ENCODE measurements at places on chromosomes 4 and X.

DNA sequence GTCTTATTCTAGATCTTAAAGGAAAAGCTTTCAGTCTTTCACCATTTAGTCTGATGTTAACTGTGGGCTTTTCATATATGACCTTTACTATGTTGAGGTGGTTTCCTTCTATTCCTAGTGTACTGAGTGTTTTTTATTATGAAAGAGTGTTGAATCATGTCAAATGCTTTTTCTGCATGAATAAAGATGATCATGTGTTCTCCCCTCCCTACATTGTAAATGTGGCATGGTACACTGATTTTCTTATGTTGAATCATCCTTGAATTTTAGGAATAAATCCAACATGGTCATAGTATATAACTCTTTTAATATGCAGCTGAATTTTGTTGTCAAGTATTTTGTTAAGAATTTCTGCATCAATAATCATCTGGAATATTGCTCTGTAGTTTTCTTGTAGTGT is 4.3 kb downstream of the CLGN start:
- H3K27me3 ChIP-seq: peaks cover 4% of the 10 kb centered on the region
- H3K27ac ChIP-seq: no peak overlapping the region
- H3K4me1 ChIP-seq: peaks cover 6% of the 10 kb centered on the region
- no peak overlapping the region for H3K4me3 ChIP-seq
- no peaks in the 10 kb centered on the region for H3K36me3 ChIP-seq

DNA sequence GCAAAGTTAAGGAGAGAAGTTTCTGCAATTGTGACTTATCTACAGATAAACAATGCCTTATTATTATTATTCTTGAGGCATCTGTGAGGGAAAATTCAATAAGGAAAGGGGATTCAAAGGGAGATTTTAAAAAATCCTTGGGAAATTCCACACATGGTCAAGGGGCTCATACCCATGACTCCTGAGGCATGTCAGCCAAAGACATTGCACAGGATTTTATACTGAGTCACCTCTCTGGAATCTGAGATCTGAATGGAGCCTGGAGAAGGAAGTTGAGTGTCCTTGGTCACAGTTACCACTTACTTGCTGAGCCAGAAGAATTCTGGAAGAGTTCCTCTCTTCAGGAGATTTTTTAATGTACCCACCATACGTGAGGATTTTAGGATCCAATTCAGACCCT is 14.4 kb upstream of the CXCL8 start:
- no peak overlapping the region for H3K27ac ChIP-seq
- H3K36me3 ChIP-seq: no peaks in the 10 kb centered on the region
- peaks cover 3% of the 10 kb centered on the region for H3K4me1 ChIP-seq
- no peak for DNase-seq
- H3K27me3 ChIP-seq: no peaks in the 10 kb centered on the region
- H3K4me3 ChIP-seq: no peak overlapping the region

- H3K27me3 ChIP-seq: no peaks in the 10 kb centered on the region
- H3K4me1 ChIP-seq: peaks cover 10% of the 10 kb centered on the region
- DNase-seq: no peak
- H3K36me3 ChIP-seq: peaks cover 5% of the 10 kb centered on the region
- H3K27ac ChIP-seq: no peak overlapping the region
- H3K4me3 ChIP-seq: no peak overlapping the region
Observed at GRCh38 chr4:1727117-1728031, 6.1 kb downstream of the TACC3 start.

DNA sequence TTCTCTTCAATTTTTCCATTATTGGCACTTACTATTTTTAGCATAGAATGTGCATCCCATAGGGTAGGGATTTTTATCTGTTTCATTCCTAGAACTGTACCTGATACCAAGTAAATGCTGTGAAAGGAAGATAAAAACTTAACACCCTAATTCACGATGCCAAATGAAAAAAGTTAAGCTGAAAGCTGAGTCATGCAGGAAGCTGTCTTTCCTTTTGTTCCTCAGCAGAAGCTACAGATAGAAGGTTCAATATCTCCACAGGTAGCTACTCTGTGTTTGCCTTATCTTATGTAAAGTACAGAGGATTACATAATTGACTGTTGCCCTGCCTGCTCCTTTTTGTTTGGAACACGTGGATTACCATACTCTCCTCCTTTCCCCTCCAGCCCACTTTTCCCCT is 77.0 kb downstream of the LRP2BP start:
- H3K4me1 ChIP-seq: peaks cover 4% of the 10 kb centered on the region
- H3K4me3 ChIP-seq: no peak overlapping the region
- no peak overlapping the region for H3K27ac ChIP-seq
- DNase-seq: no peak
- H3K27me3 ChIP-seq: no peaks in the 10 kb centered on the region

- no peak overlapping the region for H3K27ac ChIP-seq
- DNase-seq: no peak
- no peaks in the 10 kb centered on the region for H3K4me1 ChIP-seq
Observed at GRCh38 chr4:178395798-178396197, 953.6 kb upstream of the AGA start.

DNA sequence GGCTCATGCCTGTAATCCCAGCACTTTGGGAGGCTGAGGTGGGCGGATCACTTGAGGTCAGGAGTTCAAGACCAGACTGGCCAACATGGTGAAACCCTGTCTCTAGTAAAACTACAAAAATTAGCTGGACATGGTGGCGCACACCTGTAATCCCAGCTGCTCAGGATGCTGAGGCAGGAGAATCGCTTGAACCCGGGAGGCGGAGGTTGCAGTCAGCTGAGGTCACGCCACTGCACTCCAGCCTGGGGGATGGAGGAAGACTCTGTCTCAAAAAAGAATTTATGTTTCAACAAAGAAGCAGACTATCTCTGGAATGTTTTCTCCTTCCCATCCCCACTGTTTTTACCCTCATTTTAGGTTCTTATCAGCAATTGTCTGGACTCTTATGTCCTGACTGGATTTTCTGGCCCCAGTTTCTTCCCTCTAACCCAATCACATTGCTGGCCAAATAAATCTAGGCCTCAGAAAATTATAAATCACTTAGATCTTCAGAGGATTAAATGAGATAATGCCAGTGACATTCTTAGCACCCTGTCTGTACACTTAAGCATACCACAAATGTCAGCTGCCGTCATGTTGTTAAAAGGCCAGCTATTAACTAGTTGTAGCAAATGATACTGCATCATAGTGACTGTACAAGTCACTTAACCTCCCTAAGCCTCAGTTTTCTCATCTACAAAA is 44.9 kb upstream of the PRSS48 start:
- no peak for DNase-seq
- H3K36me3 ChIP-seq: peaks cover 8% of the 10 kb centered on the region
- no peak overlapping the region for H3K27ac ChIP-seq
- H3K4me3 ChIP-seq: no peak overlapping the region
- peaks cover 2% of the 10 kb centered on the region for H3K4me1 ChIP-seq

DNA sequence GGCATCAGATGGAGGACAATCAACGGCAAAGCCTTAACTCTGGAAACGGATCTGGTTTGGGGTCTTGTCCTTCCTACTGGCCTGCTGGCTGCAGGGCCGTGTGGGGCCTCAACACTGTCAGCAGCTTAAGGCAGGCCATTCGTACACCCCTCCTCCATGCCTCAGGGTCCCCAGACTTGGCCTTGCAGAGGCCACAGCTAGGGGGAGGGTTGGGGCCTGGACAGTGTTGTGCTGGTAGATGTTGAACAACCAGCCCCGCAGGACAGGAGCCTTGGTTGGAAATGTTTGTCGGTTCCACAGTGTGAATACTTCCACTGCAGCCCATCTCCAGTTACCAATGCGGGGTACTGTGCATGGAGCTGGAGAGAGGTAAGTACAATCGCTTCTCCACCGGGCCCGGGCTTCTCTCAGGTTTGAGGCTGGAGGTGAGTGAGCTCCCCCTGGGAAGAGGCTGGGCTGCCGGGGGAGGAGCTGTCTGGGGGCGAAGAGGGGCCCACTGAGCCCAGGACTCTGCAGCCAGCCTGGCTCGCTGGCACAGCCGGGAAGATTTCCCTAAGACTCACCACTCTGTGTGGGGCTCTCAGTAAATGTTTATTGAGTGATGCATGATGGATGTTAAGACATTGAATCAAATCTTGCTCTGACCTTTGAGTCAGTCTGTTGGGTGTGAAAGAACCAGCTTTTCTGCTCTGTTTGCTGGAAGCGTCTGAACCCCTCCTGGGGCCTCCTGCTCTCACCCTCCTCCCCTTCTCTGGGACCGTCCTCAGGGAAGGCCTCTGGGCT is 19.7 kb upstream of the GPR78 start:
- peaks cover 22% of the 10 kb centered on the region for H3K4me1 ChIP-seq
- peak overlapping the region; percentile 85 for H3K27ac ChIP-seq
- no peak for DNase-seq
- H3K36me3 ChIP-seq: no peaks in the 10 kb centered on the region

Measured in progenitor cell of endocrine pancreas (in vitro differentiated cells).